ENCODE measurements at places on chromosomes 16 and 17.

GRCh38 chr16:85615852-85616606, 2.9 kb downstream of the GSE1 start:
- peaks cover 7% of the 10 kb centered on the region for H3K4me1 ChIP-seq
- no peaks in the 10 kb centered on the region for H3K27me3 ChIP-seq
- no peaks in the 10 kb centered on the region for H3K36me3 ChIP-seq

DNA sequence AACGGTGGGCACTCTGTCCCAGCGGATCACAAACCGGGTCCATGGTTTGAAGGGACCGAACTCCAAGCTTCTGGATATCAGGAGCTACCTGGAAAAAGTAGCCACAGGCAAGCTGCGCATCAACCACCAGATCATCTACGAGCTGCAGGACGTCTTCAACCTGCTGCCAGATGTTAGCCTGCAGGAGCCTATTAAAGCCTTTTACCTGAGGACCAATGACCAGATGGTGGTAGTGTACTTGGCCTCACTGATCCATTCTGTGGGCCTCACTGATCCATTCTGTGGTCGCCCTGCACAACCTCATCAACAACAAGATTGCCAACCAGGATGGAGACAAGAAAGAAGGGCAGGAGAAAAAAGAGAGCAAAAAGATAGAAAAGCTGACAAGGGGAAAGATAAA, 6.3 kb upstream of the CEP112 start:
- no peak overlapping the region for H3K4me3 ChIP-seq
- H3K27ac ChIP-seq, result no peak overlapping the region
- no peak for DNase-seq
- H3K27me3 ChIP-seq, result no peaks in the 10 kb centered on the region
- no peaks in the 10 kb centered on the region for H3K36me3 ChIP-seq
- no peaks in the 10 kb centered on the region for H3K4me1 ChIP-seq

DNA sequence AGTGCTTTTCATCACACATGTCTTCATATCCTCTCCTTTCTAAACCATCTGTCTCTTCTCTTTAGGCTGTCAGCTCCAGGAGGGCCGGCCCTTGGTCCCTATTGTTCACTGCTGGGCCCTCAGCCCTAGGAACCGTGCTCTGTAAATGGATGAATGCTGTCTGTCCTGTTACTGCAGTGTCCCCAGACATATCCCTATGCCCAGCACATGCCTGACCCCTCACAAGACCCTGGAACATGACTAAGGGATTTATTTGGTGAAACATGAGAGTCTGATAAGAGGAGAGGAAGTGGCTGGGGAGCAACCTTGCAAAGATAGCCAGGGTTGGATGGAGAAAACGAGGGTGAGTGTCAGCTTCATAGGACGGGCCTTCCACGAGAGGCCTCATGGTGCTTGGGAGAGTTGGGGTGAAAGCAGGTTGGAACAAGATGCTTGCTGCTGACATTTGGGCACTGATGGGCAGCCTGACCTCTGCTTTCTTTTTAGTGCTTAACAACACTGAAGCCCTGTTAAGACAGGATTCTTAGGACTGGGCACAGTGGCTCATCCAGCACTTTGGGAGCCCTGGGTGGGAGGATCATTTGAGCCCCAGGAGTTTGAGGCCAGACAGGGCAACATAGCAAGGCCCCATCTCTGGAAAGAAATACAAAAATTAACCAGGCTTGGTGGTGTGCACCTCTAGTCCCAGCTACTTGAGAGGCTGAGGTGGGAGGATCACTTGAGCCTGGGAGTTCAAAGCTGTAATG, 39.0 kb downstream of the ABCC1 start:
- H3K36me3 ChIP-seq, result peaks cover 9% of the 10 kb centered on the region
- no peak overlapping the region for H3K4me3 ChIP-seq
- peak overlapping the region; percentile 26 for H3K27ac ChIP-seq
- H3K4me1 ChIP-seq, result peaks cover 12% of the 10 kb centered on the region

DNA sequence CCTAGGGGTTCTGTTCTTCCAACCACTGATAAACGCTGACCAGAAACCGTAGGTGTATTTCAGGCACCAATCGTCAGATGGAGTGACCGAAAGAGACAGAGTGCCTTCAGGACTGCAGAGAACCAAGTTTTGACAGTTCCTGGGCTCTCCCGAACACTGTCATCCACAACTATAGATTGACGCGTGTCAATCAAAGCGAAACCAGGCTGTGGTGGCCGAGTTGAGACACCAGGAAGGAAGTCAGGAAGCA, 11.9 kb upstream of the AURKB start:
- H3K4me3 ChIP-seq, result peak overlapping the region; percentile 54
- peaks cover 5% of the 10 kb centered on the region for H3K4me1 ChIP-seq
- no peaks in the 10 kb centered on the region for H3K27me3 ChIP-seq

GRCh38 chr16:3036726-3037315, at the start of gene BICDL2:
Gene BICDL2, minus strand, starts transcription at chr16:3036944. Its CDS starts 1,448 bp downstream, at chr16:3035496.
- H3K36me3 ChIP-seq, result no peaks in the 10 kb centered on the region
- DNase-seq, result no peak
- no peaks in the 10 kb centered on the region for H3K4me1 ChIP-seq
- H3K4me3 ChIP-seq, result peak within 1 kb of the TSS; percentile 24

DNA sequence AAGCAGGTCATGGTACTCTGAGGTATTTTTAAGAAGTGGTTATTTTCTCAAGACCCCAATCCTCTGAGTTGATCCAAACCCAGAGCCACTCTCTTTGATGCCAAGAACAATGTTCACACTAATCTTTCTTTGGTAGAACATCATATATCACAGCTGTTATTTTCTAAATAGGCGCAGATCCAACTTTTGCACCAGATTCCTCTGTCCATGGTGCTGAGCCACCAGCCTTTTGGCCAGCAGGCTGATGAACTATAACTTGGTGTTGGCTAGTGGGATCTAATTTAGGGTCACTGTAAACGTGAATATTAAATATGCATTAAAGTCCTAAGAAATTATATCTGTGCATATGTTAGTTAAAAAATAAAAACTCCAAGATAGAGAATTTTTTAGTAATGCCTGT, 7.0 kb upstream of the ZKSCAN2 start:
- no peak for DNase-seq
- H3K4me3 ChIP-seq, result no peak overlapping the region
- H3K36me3 ChIP-seq, result peaks cover 10% of the 10 kb centered on the region

DNA sequence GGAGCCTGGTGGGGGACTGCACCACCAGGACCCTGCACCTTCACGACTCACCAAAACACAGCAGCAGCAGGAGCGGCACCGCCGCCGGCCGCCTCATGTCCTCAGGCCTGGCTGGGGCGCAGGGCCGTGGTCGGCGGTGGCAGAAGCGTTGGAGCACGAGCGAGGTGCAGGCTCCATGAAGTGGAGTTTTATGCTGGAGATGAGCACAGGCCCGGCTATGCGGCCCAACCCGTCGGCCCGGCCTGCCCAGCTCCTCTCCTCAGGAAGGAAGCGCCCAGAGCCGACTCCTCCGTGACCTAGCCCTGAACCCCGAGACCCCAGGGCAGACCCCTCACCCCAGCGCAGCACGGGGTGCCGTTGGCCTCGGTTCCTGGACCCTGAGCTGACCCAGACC, at the start of gene PRSS27:
Gene PRSS27 (minus strand): TSS at position 161 of the 394 bp plus-strand sequence. CDS start 64 bp downstream, at position 97.
- H3K27ac ChIP-seq, result peak within 1 kb of the TSS; percentile 68
- H3K4me1 ChIP-seq, result peaks cover 7% of the 10 kb centered on the region
- no peaks in the 10 kb centered on the region for H3K27me3 ChIP-seq
- DNase-seq, result peak; percentile 65
- H3K4me3 ChIP-seq, result peak within 1 kb of the TSS; percentile 54
- H3K36me3 ChIP-seq, result no peaks in the 10 kb centered on the region

DNA sequence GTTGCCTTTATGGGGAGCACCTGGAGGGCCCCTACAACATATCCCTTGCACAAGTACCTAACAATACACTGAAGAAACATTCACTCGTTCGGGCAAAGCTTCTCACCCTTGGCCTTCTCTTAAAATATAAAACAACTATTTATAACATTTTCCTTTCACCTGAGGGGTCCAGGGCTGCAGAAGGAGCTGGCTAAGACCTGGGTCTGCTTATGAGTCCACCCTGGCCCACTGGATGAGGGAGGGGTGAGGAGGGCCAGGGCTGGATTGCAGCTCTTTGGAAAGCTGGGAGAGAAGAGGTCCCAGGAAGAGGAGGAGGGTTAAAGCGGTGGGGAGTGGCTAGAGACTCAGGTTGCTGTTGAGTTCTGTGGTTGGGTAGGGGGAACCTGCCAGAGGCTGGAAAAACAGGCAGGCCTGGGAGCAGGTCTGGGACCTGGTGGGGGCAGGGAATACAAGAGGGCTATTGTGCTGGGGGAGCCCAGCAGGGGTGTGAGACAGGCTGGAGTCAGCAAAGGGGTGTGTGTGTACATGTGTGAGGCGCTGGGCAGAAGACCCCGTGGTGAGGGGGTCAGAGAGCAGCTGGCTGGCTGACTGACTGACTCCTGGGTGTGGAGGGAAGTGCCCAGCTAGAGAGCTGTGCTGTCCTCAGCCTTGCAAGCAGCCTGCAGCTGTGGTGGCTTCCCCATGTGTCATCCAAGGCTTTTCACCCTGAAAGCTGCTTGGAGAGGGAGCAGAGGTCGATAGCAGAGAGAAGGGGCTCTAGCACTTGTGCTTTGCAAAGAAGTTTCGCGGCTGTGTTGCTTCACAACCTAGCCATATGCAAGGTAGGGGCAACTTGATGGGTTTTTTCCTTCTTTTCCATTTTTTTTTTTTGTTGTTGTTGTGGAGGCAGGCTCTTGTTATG, 10.2 kb upstream of the MRC2 start:
- H3K4me1 ChIP-seq, result no peaks in the 10 kb centered on the region
- no peak for DNase-seq
- H3K27ac ChIP-seq, result no peak overlapping the region
- no peaks in the 10 kb centered on the region for H3K27me3 ChIP-seq
- H3K4me3 ChIP-seq, result no peak overlapping the region

DNA sequence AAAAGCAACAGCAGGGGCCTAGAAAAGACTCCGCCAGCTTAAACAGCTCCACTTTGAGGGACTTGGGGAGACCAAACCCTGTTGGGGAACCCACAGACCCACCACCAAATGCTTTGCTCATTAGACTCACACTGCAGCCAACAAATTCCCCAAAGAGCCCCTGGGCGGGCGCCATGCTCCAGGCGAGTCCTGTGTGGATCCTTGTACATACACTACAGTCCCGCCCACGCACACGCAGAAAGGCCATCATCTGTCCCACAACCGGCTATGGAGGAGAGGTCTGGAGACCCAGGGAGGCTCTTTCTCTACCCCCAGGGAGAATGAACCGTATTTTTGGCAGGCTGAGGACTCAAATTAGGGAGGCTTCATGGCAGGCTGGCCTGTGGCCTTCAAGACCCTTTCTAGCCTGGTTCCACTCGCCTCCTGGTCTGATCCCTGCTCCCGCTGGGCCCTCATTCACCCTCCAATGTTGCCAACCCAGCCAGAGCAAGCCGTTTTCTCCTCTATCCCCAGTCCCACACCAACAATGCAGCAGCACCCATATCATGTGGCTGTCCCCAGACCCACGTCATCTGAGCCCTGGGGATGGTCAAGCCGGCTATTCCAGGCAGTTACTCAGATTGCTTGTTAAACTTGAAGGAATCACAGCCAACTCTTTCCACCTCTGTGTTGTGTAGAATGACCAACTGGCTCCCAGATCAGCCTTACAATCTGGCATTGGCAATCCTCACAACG, 27.2 kb downstream of the ZNF423 start:
- H3K36me3 ChIP-seq, result no peaks in the 10 kb centered on the region
- H3K27me3 ChIP-seq, result peaks cover 3% of the 10 kb centered on the region
- H3K4me3 ChIP-seq, result no peak overlapping the region
- no peak for DNase-seq

- no peak for DNase-seq
- no peaks in the 10 kb centered on the region for H3K27me3 ChIP-seq
- H3K27ac ChIP-seq, result no peak overlapping the region
- no peak overlapping the region for H3K4me3 ChIP-seq
Observed at GRCh38 chr17:29847527-29848400, 82.3 kb downstream of the SSH2 start.

DNA sequence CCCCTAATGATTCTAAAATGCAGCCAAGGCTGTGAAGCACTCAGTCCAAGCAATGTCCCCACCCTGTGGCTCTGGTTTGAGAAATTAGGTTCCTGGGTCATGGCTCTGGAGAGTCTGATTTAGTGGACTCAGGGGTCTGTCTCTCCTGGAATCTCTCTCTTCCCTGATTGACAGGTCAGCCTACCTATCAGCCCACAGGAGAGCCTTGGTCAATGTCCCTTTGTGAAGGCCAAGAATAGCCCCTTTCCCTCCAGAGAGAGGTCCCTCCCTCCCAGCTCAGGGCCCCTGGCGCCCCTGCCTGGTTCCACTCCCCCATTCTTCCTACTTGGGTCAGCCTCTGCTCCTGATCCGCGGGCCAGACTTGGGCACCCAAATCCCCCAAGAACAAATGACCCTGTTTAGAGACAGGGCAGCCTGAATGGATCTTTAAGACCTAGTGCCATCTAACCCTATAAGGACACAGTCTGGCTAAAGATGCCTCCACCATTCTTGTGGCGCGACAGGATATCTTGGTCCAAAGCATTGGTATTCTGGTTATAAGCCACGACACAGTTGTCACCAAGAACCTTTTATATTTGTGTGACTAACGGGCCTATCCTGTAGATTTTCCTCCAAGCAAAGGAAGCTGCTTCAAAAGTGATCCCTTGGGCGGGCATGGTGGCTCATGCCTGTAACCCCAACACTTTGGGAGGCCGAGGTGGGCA, 38.3 kb upstream of the PRSS54 start:
- no peak for DNase-seq
- H3K36me3 ChIP-seq, result no peaks in the 10 kb centered on the region
- H3K4me3 ChIP-seq, result no peak overlapping the region
- H3K27me3 ChIP-seq, result no peaks in the 10 kb centered on the region

DNA sequence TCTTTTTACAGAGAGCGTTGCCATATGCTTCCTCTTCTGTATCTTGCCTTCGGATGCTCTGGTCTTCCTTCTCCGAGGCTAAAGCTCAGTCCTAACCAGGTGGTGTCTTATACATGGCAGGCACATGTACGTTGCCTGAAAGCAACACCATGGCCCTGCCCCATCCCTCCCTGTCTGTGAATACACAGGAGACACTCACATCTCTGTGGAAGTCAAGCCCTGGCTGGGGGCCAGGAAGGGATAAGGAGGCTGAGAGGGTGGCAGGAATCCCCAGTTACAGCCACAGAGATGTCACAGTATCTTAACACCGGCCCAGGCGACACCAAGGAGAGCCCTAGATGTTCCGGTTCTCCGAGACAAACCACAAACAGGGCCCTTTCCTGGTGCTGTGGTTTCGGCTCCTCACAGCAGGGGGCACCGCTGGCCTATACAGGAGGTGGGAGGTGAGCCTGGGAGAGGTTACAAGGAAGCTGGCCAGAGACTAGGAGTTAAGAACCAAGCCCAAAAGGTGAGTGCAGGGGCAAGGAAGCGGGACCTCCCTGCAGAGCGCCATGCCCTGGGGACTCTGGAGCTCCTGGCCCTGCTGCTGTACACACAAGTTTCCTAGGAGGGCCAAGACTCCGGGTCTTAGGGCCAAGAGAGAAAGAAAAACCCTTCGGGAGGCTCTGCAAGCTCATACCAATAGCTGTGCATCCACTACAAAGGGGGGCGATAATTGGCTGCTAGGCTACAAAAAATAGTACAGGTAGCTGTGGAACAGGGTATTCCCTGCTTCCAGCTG, 41.7 kb downstream of the SRL start:
- no peak overlapping the region for H3K4me3 ChIP-seq
- H3K27ac ChIP-seq, result no peak overlapping the region
- H3K36me3 ChIP-seq, result no peaks in the 10 kb centered on the region
- H3K4me1 ChIP-seq, result no peaks in the 10 kb centered on the region

- no peak for DNase-seq
- no peaks in the 10 kb centered on the region for H3K36me3 ChIP-seq
- no peak overlapping the region for H3K27ac ChIP-seq
- no peaks in the 10 kb centered on the region for H3K4me1 ChIP-seq
- no peaks in the 10 kb centered on the region for H3K27me3 ChIP-seq
- no peak overlapping the region for H3K4me3 ChIP-seq
Observed at GRCh38 chr17:67467500-67468455, 90.7 kb downstream of the PITPNC1 start.
